SHP77 treated with DMSO at 0.1 percent for 48 hours (cell line): ENCODE measurements at places on chromosomes 2 and 18.

DNA sequence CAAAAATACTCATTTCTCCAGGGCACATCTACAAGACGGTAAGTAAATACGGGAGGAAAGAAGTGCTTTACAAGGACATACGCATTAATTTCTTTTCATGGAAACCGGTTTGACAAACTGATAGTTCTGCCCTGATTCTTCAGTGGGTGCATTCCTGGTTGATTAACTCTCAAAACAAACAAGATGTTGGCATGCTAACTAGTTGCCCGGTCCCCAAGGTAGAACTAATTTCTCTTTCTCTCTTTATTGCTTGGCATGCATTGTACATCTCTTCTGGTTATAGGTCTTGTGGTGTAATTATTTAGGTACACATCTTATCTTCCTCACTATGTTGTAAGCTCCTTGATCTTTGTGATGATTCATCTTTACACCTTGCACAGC lies 46.9 kb upstream of the SPATS2L start:
- no peak for DNase-seq

GRCh38 chr18:79326413-79327198 lies 69.1 kb upstream of the NFATC1 start:
- DNase-seq: no peak

GRCh38 chr2:53150146-53150545 lies 617.5 kb upstream of the CHAC2 start:
- no peak for DNase-seq

DNA sequence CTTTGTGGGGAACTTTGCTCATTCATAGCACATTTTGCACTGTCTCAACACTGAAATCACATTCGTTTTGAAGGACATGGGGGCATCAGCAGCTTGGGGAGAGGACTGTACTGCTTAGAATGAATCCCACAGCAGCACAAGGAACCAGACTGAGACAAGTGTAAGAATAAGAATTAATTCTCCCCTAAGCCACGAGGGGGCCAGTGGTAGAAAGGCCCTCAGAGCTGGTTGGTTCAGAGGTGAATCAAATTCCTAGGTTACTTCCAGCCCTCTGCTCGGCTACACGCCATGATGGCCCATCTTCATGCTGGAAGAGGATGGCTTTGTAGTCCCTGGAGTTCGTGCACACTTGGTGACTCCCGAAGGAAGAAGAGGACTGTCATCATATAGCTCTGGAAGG lies 12.0 kb upstream of the MC5R start:
- no peak for DNase-seq

- DNase-seq: no peak
Measured at GRCh38 chr18:65282096-65282495, 468.7 kb upstream of the CDH7 start.

DNA sequence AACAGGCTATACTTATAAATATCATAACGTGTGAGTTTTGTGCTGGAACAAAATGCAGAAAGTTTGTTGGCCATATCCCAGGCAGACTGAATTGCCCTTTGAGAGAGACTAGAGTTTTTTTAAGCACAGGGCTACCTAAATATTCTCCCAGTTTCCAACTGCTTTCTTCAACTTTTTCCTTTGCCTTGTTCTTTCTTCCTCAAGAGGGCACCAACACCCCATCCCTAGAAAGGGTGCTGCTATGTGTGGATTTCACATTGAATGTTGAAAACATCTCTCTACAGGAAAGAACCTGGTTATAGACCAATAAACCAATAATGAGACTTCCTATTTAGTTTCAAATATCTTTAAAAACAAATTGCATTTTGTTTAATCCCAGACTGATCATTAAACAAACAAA lies 87.9 kb downstream of the ICOS start:
- peak; percentile 2 for DNase-seq

DNA sequence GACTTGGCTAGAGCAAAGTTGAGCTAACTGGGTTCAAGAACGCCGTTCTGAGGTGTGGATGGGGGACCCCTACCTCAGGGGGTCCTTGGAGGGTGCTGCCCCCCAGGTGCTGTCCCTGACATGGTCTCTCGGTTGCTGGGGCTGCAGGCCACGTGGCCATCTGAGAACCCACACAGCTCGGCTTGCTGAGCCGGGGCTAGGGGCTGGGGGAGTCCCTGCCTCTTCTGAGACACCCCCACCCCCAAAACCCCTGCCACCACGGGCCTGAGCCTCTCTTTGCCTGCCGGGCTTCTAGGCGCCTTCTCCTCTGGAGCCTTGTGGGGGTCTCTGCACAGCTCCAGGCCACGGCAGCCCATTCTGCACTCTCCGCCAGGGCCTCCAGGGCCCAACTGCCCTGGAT lies 52.0 kb upstream of the LAMA1 start:
- DNase-seq: no peak

DNA sequence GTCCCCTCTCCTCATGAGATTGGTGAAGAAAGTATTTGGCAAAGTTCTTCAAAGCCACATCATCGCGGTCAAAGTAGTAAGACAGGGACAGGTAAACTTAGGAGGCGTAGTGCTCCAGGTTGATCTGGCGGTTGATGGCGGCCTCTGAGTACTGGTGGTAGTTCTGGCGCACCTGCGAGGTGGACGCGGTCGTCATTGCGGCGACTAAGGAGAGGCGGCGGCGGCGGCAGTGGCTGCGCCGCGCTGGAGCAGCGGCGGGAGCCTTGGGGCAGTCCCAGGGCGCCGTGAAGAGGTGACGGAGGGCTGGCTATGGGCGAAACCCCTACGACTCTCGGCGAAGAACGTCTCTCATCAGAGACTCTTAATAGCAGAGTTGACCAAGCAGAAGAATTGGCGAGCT lies 107.2 kb upstream of the UBE2E3 start:
- DNase-seq: no peak
